ENCODE measurements at places on chromosomes 2 and 18.

DNA sequence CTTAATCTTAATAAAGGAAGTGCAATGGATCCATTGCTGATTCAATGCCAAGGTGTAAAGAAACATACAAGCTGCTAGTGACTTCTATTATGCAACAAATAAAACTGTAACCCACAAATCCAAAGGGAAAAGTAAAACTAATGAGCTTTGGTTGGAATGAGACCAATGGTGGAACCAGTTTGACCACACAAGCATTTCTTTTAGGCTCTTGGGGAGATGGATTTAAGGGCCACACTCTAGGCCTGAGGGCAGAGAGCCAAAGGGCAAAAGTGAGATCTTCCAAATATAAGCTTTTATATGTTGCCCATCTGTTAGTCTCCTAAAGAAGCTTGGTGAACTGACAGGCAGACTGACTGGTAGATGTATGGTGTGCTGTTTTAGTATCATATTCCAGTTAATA, 41.5 kb upstream of the MMADHC start:
- DNase-seq = no peak

- no peak for DNase-seq
Measured at GRCh38 chr2:69241093-69241492, 145.9 kb downstream of the GFPT1 start.

DNA sequence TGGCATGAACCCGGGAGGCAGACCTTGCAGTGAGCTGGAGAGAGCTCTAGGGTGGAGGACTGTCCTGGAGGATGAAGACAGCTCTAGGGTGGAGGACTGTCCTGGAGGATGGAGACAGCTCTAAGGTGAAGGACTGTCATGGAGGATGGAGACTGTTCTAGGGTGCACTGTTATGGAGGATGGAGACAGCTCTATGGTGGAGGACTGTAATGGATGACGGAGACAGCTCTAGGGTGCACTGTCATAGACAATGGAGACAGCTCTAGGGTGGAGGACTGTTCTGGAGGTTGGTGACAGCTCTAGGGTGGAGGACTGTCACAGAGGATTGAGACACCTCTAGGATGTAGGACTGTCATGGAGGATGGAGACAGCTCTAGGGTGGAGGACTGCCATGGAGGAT, 21.1 kb upstream of the KCNG2 start:
- no peak for DNase-seq

DNA sequence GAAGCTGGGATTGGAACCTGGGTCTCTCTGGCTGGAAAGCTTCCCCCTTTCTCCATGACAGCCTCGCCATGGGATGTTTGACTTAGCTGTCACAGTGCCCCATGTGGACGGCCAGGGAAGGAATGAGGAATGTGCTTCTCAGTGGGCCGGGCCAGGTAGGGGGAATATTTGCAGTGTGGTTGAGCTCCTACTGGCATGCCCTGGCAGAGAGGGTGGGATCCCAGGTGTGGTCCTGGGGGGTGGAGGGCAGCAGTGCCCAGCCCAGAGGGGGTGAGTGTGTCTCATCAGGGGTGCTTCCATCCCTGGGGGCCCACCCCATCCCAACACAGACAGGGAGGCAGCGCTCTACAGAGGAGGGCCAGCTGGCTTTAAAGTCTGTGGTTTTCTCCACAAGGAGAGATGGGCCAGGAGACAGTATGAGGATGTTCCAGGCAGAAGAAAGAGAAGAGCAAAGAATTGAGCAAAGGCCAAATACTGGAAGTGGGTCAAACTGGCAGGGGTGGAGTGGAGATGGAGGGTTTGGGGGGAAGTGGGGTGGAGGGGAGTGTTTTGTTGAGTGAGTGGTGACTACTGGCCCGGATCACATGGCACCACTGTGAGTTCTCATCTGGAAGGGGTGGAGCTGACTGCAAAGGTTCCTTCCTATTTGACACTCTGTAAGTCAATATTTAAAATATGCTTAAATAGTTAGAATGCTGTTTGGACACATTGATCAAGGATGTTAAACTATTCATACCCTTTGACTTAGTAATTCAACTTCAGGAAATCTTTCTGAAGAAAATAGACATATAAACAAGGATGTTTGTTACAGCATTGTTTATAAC, 94.0 kb downstream of the MYCN start:
- no peak for DNase-seq
